ENCODE measurements at places on chromosomes 5 and 9.

GRCh38 chr5:5132234-5132633 is 7.9 kb upstream of the ADAMTS16 start:
- DNase-seq = no peak

GRCh38 chr9:116154976-116155697 is 1.5 kb downstream of the PAPPA start:
- no peak for DNase-seq

- DNase-seq = no peak
These were observed 23.5 kb downstream of the RIGI start for GRCh38 chr9:32502464-32502863.

DNA sequence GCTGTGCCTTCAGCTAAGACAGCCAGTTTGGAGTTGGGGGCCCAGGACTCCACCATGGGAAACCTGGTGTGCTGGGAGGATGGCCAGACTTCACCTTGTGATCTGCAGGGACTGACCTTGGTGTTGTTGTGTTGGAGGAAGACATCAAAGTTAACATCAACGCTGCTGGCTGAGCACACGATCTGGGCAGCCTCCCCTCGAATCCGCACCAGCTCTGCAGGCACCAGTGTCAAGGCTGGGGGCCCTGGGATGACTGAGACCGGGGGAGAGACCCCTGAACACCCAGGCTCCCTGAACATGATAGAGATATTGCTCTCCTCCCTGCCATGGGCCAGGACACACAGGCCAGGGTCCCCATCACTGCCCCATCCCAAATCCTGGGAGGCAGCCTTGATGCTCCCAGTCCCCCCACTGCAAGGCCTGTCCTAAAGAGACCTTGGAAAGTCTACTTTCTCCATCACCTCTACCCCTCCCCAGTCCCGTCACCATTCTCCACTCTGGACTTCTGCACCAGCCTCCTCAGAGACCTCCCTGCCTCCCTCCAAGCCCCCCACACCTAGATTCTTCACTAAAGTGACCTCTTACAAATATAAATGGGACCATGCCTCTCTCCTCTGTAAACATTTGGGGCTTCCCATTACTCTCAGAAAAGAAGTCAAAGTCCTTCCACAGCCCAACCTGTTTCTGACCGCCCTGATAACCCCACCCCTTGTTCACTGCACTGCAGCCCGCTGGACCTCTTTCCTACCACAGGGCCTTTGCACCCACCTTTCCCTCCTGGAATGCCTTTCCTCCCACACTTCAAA is 8.2 kb downstream of the CSF1R start:
- no peak for DNase-seq

DNA sequence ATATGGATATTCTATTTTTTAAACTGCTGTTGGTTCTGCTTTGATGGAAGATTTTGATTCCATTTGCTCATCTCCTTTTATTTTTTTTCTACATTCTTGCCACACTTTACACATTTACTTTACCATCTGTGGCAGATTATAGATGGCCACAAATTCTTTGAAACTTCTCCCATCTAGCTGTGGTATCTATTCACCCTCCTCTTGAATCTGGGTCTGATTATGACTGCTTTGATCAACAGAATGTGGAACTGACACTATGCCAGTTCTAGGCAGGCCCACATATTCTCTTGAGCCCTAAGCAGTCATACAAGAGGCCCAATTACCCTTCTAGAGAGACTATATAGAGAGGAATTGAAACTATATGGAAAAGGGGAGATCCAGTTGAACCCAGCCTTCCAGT is 439.0 kb upstream of the PTGER4 start:
- no peak for DNase-seq

- DNase-seq = no peak
These were observed 63.3 kb upstream of the ZFR start for GRCh38 chr5:32507738-32508434.
